ENCODE measurements at places on chromosomes 16 and 17. TPM values are rescaled to one million over a fixed set of nuclear protein-coding genes. Genes with fewer than 3 reads are reported as not detected.

NTN1 gene
- 3.1 TPM for total RNA-seq

CD300E gene
- total RNA-seq: not detected

TP53I13 gene
- 52.3 TPM for total RNA-seq

NPIPB9 gene
- 4.5 TPM for total RNA-seq

AANAT gene
- total RNA-seq: 0.10 TPM

NAGS gene
- 6.1 TPM for total RNA-seq

FN3KRP gene
- 18.8 TPM for total RNA-seq

PPP1R27 gene
- total RNA-seq: not detected

ZSCAN10 gene
- not detected for total RNA-seq

PABPN1L gene
- total RNA-seq: not detected

METRNL gene
- 88.6 TPM for total RNA-seq

RAC3 gene
- total RNA-seq: 7.7 TPM

CFAP97D1 gene
- total RNA-seq: under 0.01 TPM

TBC1D3 gene
- total RNA-seq: not detected

TBX2 gene
- total RNA-seq: 4.8 TPM

TEKT1 gene
- total RNA-seq: not detected

PALB2 gene
- total RNA-seq: 15.4 TPM

TBC1D3E gene
- total RNA-seq: not detected

EME2 gene
- total RNA-seq: 13.1 TPM

SLC6A4 gene
- total RNA-seq: under 0.01 TPM

MT1M gene
- total RNA-seq: 2.8 TPM

TMC7 gene
- total RNA-seq: 1.1 TPM

HOXB1 gene
- not detected for total RNA-seq

PYDC1 gene
- not detected for total RNA-seq

TMIGD1 gene
- not detected for total RNA-seq

RGS11 gene
- not detected for total RNA-seq

SCARF1 gene
- 0.55 TPM for total RNA-seq

SLC25A11 gene
- 40.1 TPM for total RNA-seq

ZNF385C gene
- 0.10 TPM for total RNA-seq

SLC52A1 gene
- 0.55 TPM for total RNA-seq

KRT9 gene
- total RNA-seq: not detected

KRTAP1-5 gene
- total RNA-seq: not detected

OR4D1 gene
- total RNA-seq: not detected

P2RX1 gene
- total RNA-seq: not detected

KRT20 gene
- total RNA-seq: not detected

VPS25 gene
- total RNA-seq: 148 TPM

CLEC10A gene
- total RNA-seq: not detected

DNAJA3 gene
- 52.4 TPM for total RNA-seq

KRT32 gene
- total RNA-seq: not detected

NACA2 gene
- total RNA-seq: not detected

CD300LB gene
- total RNA-seq: not detected

DNAH2 gene
- 0.15 TPM for total RNA-seq

ASGR1 gene
- total RNA-seq: 0.87 TPM

SLC12A3 gene
- 2.4 TPM for total RNA-seq

SLC16A6 gene
- total RNA-seq: not detected

CHST6 gene
- 1.1 TPM for total RNA-seq
